Activated T-helper 1 cell treated with anti-CD3 and anti-CD28 coated beads, Interleukin-2, amount 50 U/mL, for 16 hours (primary cell): ENCODE measurements at places on chromosomes 4 and X.

DNA sequence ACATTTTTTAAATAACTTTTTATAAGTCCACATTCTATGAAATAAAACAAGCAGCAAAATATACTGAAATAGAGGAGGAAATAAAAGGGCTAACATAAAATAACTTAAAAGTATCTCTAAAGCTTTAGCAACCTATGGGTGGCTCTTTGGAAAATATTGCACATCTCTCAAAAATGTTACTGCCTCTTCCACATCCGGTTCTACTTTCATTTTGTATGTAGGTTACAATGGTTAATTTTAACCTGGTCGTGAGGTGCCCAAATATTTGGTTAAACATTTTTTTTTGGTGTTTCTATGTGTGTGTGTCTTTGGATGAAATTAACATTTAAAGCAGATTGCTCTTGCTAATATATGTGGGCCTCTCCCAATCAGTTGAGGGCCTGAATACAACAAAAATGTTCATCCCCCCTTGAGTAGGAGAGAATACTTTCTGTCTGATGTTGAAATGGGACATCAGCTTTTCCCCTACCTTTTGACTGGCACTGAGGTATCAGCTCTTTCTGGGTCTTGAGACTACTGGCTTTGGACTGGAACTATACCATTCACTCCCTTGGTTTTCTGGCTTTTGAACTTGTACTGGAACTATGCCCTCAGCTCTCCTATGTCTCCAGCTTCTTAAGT, 353.0 kb downstream of the ADAM29 start:
- no peak for DNase-seq

DNA sequence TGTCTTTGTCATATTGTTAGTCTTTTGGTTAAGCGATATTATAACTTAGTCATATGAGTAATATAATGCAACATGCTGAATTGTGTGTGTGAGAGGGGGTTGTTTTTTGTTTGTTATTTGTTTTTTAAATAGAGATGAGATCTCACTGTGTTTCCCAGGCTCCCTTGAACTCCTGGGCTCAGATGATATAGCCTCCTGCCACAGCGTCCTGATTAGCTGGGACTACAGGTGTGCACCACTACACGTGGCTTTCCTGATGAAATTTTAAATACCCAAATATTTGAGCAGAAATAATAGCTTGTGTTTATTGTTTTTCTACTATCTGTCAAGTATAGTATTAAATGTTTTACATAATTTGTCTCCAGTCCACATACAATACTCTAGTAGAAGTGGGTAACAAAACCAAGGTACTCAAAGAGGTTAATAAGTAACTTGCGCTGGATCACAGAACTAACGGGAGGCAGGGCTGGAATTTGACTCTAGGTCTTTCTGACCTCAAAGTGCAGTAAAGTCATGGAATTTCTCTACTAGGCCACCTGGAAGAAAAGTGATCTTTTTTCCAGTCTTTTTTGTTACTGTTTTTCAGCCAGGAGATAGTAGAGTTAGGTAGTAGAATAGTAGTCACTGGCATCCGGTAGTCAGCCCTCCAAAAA, 47.8 kb downstream of the CLCN3 start:
- DNase-seq, result no peak

DNA sequence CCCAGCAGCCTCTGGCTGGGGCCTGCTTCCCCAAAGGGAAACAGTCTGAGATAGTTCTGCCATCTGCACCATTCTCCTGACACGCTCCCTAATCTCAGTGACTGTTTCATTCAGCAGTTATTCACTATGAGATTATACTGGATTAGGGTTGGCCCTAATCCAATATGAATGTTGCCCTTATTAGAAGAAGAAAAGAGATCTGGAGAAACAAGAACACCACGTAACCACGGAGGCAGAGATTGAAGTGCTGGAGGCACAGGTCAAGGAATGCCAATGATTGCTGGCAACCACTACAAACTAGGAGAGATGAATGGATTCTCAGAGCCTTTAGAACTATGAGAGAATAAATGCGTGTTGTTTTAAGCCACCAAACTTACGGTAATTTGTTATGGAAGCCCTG, 7.4 kb downstream of the ACOX3 start:
- no peak for DNase-seq

- no peak for DNase-seq
Observed at GRCh38 chrX:19686876-19687275, 171.6 kb upstream of the MAP3K15 start.

DNA sequence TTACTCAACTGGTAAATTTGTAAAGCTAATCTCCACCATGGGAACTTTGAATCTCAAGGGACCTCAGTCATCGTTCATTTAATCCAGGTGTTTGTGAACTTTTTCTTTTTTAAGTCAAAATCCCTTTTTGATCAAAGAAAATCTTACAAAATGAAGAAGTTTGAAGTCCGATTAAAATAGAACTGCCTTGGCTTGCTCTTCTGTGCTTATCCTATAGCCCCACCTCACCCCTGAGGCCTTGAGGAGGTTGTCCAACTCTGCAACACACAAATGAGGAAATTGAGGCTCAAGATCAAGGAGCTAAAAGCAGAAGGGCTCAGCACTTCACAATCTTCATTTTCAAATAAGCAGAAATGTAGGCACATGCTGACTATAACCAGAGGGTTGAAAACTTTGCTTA, 240.3 kb upstream of the SFRP2 start:
- no peak for DNase-seq

- DNase-seq, result no peak
Observed at GRCh38 chr4:108431986-108432385, 188.4 kb upstream of the RPL34 start.

DNA sequence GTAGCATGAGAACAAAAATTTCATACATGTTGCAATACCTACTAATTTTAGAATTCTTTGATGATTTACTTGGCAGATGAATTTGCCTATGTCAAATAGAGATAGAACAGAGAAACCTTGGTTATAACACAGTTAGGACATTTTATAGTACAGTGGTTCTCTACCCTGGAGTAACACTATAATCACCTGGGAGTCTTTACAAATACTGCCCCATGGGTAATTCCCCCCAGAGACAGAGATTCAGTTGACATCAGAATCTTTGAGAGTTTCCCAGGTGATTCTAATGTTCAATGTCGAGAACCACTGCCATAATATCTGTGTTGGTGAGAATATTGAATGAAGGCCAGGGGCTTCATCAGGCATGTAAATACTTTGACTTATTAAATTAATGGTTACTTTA, 401.3 kb upstream of the NDST4 start:
- DNase-seq, result no peak

DNA sequence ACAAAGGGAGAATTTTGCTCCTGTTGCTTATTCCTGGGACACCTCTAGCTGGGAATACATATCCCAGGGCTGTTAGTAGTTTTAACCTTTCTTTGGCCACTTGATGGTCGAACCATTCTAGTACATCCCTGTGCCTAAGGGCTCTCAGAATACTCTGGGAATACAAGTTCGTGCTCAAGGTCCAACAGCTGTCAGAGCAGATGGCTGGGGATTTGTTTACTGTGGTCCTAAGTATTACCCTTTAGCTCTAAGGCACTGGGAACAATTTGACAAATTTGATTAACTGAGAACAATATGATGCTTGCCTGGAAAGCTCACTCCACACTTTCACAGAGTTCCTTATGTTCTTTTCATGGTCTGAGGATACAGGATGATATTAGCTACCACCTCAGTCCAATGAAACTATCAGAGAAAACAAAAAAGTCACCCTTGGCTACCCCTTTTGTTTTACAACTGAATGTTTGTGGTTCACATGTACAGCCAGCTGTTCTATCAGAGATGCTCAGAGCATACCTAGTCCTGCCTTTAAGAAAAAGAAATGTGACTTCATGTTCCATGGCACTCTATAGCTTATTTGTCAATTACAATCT, 47.4 kb upstream of the PHOX2B start:
- DNase-seq, result no peak

DNA sequence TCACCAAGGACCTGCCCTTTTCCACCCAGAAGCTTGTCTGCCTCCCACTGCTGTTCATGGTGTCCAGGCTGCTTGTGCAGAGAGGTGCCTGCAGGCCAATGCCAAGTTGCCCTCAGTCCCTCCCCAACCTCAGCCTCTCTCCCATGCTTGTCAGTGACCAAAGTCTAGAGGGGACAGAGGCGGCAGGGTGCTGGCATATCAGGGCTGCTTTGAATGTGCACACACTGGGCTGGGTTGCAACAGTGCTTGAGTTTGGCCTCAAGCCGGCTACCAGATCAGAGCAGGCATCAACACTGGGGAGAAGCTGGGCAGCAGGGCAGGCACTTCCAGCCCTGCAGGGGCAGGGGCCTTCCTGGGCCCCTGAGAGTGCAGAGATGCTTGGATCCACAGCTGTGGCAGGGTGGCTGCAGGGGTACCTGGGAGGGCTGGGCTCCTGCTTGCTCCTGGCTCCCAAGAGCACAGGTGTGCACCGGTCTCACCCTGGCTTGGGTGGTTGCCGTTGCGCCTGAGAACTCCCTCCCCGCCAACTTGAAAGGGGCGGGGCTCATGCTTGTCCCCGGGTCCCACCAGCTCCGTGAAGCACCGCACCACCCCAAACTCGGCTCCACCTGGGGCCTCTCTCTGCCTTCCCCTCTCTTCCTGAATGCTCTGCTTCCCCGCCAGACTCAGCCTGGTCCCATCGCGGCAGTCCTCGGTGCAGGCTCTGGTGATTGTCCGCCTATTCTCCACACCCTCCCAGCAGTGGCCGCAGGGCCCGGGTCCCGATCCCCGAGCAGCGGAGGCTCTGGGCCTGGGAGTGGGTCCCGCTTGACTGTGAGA, 1681.9 kb upstream of the ADGRL3 start:
- DNase-seq, result no peak

- DNase-seq, result no peak
Observed at GRCh38 chrX:109344101-109344500, 137.8 kb downstream of the GUCY2F start.

DNA sequence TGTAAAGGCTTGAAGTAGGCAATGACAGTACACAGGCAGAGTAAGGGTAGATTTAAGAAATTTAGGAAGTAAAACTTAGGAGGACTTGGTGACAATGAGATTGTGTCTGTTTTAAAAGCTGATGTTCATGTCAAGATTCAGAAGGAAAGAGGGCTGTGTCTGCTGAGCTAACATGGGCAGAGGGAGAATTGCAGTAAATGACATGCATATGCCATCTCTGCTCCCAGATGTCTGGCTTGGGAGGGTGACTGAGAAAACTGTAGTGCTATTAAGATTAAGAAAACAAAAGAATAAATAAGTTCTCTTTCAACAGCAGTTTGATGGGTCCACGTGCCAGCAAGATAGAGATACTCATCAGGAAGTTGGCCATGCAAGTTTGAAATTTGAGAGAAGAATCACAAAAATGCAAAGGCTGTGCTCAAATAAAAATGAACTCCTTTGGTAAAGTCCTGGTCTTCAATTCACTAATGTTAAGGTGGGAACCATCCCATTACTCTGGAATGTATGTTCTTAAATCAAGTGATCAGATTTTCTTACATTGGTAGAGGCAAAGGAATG, 7.2 kb downstream of the NFXL1 start:
- DNase-seq, result no peak

DNA sequence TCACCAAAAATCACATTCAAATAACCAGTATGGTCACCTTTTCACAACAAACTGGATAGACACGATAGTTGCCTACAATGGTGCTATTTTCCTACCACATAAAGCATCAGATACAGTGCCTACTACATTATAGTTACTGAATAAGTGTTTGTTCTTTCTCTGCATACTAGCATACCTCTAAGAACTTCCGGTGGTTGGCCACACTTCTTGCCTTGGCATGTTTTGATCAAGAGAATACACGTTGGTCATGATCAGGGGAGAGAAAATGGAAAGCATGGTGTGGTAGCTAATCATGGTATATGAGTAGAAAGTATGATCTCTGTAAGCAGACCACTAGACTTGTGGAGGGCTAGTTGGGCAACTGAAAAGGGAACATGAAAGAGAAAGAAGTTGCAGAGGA, 322.8 kb upstream of the DIAPH2 start:
- no peak for DNase-seq

DNA sequence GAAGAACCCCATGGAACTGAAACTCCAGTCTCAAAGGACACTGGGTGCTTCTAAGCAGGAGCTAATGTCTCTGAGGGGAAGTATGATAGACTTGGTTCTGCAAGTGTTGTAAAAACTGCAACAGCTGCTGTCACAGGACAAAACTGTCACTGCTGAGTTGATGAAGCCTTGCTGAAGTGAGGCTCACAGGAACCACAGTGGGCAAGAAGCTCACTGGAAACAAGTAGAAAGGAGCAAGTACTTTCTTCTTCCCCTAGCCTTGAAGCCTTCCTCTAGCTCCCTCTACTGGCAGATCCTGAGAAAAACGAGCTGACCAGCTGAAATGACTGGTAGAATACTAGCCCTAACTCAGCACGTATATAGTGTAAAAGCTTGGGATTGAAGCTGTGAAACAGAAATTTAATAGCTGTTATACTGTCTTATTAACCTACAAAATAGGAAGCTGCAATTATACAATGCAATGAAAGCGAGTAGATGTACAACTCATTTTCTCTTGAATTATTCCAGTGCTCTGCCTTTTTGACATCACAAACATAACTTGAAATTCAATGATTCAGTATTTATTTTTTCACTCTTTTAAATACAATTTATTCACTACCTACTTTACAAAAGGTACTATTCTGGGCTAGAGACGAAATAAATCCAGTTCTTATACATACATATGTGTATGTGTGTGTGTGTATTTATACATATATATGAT, 91.4 kb downstream of the GABRB1 start:
- no peak for DNase-seq

DNA sequence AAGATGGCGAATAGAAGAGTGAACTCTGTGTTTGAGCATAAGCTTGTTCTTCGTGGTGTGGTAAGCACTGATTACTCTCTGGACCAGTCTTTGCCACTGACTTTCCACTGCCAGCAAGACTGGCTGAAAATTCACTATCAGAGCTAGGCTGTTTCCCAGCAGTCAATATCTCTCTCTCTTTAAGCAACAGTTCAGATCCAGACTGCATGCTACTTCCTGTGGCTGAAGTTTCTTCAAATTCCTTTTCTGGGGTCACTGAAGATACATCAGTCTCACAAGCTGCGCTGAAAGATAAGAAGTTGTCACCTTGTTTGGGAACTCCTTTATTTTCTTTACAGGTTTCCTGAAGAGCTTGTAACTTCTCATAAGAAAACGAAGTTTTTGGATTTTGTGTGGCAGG, 54.0 kb upstream of the FAM120C start:
- DNase-seq, result no peak

- DNase-seq, result no peak
Observed at GRCh38 chr4:173827707-173828106, 297.7 kb upstream of the HAND2 start.

GRCh38 chrX:56813318-56813837, 84.3 kb downstream of the NBDY start:
- no peak for DNase-seq

DNA sequence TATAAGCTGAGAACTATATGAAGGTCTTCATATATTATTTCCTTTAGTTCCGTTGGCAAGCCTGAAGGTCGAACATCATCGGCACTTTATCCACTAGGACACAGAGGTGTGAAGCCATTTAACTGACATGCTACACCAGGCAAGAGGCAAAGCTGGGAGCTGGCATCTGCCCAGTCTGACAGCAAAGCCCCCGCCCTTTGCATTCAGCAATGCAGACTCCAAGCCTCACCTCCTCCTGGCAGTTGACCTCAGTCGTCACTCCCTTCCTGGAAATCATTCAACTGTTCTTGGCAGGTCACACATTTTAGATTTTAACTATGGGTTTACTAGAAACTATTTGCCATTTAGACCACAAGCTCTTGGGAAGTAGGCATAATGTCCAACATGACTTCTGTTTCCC, 135.8 kb upstream of the FRG1 start:
- DNase-seq, result no peak

- DNase-seq, result no peak
Observed at GRCh38 chr4:137559801-137560200, 27.5 kb upstream of the PCDH18 start.
